A172 (cell line): ENCODE measurements at places on chromosomes 2 and 18.
A peak's percentile ranks its signal among the peaks of the same experiment; 100 is the strongest.

- no peak for DNase-seq
Measured at GRCh38 chr2:113273027-113273551, 5.6 kb downstream of the PAX8 start.

- DNase-seq: no peak
Measured at GRCh38 chr2:27029051-27029450, 3.7 kb upstream of the TMEM214 start.

DNA sequence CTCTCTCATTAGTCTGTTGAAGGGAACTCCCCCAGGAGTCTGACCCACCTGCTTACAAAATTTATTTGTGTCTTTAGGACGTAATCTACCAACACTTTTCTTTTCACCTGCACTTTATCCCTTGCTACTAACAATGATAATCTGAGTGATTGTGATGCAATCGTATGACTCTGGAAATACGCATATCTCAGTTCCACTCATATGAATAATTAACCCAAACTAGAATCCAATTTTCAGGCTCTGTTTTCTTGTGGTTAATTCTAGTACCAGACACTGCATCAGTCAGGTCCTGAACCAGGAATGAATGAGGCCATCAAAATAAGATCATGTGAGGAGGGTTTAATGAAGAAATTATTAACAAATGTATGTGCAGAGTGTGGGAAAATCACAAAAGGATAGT lies 158.4 kb upstream of the SRD5A2 start:
- DNase-seq: no peak

DNA sequence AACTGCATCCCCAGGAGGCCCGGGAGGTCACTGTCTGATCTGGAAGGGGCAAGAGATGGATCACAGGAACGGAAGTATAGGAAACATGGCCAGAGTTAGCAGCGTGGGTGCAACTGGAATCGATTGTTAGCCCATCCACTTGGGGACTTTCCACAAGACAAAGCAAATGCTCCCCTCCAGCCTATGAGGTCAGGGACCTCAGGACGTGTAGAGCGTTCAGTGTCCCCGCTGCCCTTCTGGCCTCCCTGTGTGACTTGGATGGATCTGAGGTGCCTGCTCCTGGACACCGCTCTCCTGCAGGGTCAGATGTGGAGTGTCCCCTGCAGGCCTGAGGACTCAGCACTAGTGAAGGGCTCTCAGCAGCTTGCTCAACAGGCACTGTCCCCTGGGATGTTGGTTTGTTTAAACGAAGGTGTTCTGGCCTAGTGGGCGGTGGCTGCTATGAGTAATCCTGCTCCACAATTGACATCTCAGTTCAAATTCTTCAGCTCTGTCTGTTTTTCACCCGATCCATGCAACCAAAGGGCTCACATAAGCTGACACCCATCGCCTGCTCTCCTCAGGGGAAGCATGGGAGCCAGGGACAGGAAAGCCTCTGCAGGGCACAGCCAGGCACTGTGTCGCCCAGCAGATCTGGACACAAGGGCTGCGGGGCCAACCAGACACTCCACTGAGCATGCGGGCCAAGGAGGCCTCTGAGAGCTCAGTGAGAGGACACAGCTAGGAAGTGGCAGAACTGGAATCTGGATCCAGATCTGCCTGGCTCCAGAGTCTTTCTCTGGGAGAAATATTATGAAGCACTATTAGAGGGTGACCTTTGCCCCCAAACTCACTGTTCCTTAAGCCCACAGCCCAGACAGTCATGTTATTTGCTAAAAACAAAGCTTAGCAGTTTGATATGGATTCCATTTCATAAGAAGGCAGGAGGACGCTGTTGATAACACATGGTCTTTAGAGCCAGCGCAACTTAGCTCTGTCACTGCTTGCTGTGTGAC lies 78.5 kb downstream of the RHOB start:
- peak; percentile 60 for DNase-seq

DNA sequence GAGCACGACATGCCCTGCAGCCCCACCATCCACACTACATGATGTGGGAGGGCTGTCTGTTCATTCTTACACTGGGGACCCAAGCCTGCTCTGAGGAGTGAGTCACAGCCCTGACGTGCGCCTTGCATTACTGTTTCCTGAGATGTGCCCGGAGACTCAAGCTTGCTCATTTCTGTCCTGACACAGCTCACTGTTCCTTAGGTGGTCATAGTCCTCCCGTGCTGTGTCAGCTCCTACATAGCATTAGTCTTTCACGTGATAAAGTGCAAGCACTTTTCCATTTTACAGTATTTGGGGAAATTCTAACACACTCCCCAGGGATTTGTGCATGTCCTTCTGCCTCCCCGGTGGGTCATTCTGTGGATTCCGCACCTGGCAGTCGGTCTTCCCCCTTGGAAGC lies 46.2 kb upstream of the TRIM43B start:
- DNase-seq: peak; percentile 39

GRCh38 chr2:189579585-189580186 lies 900 bp downstream of the SLC40A1 start:
- no peak for DNase-seq

DNA sequence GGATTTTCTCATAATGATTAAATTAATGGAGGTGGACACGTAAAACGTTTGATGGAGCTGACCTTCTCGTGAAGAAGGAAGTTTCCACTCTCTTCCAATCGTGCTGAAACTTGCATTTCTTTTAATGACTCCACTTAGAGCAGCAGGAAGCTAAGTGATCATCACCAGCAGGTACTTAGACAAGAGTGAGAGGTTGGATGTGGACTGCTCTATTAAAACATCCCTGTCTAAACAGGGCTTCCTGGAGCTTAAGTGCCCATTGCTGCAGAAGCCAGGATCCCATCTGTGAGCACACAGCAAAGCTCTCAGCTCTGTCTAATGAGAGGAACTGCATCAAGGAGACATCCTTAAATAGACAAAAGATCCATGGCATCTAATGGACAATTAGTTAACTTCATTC lies 1539.5 kb upstream of the CELF4 start:
- DNase-seq: no peak

GRCh38 chr2:164920430-164920829 lies 34.9 kb downstream of the SLC38A11 start:
- DNase-seq: peak; percentile 90
